ENCODE measurements at places on chromosomes 2 and 18.

DNA sequence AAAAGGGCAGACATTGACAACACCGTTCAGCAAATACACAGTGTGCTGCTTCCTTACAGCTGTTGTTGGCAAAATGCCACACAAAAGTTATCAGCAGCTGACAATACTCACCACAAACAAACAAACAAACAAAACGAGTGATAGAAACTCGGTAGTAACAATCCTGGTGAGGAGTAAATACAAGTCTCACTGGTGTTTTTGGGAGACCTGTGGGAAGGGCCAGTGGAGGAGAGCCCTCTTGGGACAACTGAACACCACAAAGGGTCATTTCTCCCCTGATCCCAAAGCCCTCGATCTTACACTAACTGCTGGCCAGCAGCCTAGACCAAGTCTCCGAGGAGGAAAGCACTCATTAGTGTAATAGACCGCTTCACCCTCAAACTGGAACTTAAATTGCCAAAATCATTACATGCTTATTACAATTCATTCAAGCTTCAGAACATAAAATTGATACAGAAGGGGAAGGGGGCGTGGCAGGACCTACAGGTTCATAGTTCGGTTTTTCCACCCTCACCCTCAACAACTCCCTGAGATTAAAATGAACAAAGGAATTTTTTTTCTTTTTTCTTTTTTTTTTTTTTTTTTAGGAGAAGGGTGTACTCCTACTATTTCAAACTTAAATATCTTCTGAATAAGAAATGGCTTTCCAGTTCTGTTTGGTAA, 5.0 kb downstream of the AP1S3 start:
- no peak for DNase-seq

GRCh38 chr2:47072728-47073191, 82.3 kb downstream of the STPG4 start:
- DNase-seq = no peak

DNA sequence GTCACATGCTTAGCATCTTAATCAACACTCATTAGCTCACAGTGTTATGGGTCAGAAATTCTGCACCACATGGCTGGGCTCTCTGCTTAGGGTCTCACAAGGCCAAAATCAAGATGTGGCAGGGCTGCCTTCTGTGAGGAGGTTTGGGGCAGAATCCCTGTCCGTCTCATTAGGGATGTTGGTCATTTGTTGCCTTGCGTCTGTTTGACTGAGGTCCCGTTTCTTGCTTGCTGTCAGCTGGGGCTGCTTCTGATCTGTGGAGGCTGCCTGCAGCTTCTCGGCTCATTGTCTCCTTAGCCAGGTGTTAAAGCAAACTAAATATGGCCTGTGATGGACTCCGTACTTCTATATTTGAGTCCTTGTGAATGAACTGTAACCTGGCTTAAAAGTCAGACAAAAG, 146.5 kb downstream of the NDUFA10 start:
- DNase-seq = no peak

DNA sequence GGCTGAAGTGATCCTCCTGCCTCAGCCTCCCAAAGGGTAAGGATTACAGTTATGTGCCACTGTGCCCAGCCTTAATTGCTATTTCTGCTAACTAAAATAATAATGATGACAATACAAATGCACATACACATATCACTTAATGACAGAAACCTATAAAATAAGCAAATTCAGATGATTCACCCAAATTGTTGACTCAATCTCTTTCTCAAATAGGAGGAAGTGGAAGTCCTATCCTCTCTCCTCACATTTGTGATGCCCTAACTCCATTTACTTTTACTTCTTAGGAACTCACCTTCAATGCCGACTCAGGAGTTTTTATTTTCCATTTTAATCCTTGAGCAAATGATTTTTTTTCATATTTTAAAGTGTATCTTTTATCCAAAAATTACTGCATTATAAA, 24.5 kb upstream of the RAPH1 start:
- no peak for DNase-seq

DNA sequence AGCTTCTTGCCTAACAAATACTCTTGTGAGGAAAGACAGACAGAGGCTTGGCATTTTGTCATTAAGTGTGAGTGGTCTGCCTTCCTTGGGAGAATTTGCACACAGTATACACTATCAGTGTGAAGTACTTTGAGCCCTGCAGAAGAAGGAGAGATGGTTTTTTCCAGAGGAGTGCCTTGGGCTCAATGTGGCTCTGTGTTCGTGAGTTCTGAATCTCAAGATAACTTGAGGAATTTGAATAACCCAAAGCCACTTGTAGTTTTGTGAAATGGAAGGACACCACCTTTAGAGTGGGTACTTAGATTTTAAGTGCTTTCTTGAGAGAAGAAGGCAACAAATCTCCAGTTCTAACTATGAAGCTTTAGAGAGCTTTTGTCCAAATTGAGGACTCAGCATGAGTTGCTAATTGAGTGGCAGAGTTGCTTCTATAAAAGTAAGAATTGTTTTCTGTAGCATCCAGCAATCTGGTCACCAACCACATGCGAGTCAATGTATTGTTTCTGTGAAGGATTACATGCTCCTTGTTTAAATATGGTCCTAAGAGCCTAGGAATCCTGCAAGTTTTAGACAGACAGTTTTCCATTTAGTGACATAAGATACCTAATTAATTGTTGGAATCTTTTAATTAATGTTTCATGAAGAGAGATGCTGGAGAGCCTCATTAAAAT, 68.3 kb downstream of the BABAM2 start:
- DNase-seq = no peak
